ENCODE measurements at places on chromosomes 3 and 15. TPM values are rescaled to one million over a fixed set of nuclear protein-coding genes. Genes with fewer than 3 reads are reported as not detected.

ADGRG7 gene
- total RNA-seq = 2.1 TPM

IL17RB gene
- total RNA-seq = 11.8 TPM

SLC28A2 gene
- under 0.01 TPM for total RNA-seq

FETUB gene
- total RNA-seq = 10.8 TPM

TNIK gene
- 9.8 TPM for total RNA-seq

THAP10 gene
- 0.70 TPM for total RNA-seq

CHRFAM7A gene
- 0.37 TPM for total RNA-seq

DNA sequence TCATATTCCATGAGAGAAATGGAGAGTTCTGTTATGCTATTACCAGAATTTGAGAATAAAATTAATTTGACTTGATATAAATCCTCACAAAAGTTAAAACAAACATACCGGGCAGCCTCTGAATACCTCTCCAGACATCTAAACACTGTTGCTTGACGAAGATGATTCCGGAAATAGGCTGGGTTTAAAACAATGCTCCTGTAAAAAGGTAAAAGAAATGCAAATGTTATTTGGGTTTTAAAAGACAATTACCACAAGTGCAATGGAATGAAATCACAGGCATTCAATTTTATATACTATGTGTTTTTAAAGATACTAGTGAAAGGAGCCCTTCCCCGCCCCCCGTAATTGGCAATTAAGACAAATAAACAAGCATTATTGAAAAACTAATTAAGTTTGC lies 121.7 kb downstream of the SPATA16 start:
- no peak for DNase-seq

DNA sequence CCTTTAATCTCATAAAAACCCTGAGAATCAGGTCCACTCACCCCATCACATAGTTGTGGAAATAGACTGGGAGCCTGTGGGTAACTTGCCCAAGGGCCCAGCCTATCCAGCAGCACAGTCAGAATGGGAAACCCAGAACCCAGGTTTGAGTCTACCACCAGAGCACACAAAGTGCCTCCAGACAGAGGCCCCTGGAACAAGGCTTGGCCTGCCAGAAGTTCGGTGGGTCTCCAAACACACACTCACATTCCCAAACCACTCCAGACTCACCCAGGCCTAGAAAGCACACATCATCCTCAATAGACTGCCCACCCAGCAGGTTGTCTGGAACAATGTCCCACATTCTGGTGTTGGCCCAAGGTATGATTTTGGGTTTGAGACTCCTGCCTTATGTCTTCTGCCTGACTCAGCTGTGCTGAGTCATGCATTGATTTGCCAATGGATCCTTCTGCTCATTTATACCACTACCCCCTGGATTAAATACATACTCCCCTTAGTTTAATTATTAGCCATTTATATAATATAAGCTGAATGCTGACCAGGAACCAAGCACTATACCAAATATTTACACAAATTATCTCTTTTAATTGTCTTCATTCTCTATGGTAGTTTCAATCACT lies 4.5 kb downstream of the SLC12A8 start:
- DNase-seq = no peak

- DNase-seq = peak; percentile 81
These were observed at the start of gene EHHADH for GRCh38 chr3:185253645-185254410. TSS of gene EHHADH (minus strand) at chr3:185254049. CDS start at chr3:185254022, 27 bp downstream.

DNA sequence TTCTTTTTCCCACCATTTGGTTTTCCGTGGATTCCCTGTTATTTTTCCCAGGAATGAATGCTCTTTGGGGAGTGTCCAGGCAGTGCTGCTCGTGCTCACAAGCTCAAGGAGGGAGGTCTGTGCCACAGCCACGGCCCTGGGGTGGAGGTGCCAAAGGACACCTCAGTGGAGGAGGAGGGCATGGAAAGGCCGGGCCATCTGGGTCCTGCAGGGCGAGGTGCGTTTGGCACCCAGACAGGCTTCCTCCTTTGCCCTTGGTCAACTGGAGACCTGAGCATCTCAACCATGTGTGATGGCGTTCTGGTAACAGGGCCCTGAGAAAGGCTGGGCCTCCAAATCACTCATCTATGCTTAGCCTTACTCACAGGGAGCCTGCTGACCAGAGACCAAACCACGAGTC lies 25.4 kb downstream of the KY start:
- peak; percentile 19 for DNase-seq

GRCh38 chr3:98233468-98233867 lies 30.6 kb upstream of the OR5H6 start:
- DNase-seq = no peak

GRCh38 chr3:120706950-120707349 lies 24.9 kb upstream of the HGD start:
- no peak for DNase-seq

GRCh38 chr3:53186726-53187125 lies 25.7 kb downstream of the PRKCD start:
- no peak for DNase-seq

- DNase-seq = no peak
These were observed 32.0 kb downstream of the WWTR1 start for GRCh38 chr3:149625795-149626194.

DNA sequence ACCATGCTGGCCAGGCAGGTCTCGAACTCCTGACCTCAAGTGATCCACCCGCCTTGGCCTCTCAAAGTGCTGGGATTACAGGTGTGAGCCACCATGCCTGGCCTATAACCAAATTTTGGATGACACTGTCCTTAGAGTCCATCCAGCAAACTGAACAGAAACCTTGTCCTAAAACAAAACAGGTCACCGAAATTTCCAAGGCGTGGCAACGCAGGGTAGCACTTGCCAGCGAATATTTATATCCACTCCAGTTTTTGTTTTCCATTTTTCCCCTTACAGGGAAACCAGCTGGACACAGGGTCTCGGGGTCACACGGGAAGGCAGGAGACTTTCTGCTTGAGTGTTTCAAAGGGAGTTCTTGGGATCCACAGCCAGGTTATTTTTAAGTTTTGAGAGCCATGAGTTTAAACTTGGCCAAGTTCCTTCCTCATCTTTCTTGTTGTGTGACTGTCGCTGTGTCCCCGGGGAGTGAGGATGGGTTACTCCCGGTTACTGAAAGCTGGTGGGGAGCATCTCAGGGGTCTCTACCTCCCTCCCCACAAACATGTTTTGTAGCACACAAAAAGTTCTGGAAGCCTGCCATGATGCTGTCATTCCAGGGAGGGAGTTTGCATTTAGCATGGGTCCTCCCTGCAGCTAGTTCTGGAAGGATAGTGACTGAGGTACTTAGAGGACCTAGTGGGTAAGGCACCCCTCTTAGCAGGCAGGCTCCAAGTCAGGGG lies 12.6 kb downstream of the LIMD1 start:
- no peak for DNase-seq

DNA sequence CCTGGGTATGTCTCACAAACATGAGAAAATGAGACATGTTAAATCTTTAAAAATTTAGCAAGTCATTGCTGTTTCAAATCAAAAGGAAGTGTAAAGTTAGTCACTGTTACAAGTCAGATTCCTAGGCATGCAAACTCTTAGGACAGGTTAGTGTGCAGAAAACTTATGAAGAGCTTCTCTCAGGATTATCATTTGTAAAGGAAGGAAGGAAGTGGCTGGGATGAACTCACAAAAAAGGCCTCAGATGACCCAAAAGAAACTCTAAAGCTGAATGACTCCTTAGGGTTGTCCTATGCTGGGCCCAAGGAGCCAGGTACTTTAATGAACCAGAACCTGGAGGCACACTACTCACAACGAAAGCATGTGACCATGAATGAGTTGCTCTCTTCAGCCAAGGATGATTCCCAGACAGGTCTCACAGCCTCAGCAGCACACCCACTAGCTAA lies 25.0 kb downstream of the MSL2 start:
- DNase-seq = no peak

- no peak for DNase-seq
These were observed 223.2 kb upstream of the LMCD1 start for GRCh38 chr3:8278448-8278847.

- no peak for DNase-seq
These were observed 439.4 kb downstream of the RAP2B start for GRCh38 chr3:153601374-153601853.

- DNase-seq = no peak
These were observed 40.8 kb upstream of the LRTM1 start for GRCh38 chr3:54968546-54969172.

DNA sequence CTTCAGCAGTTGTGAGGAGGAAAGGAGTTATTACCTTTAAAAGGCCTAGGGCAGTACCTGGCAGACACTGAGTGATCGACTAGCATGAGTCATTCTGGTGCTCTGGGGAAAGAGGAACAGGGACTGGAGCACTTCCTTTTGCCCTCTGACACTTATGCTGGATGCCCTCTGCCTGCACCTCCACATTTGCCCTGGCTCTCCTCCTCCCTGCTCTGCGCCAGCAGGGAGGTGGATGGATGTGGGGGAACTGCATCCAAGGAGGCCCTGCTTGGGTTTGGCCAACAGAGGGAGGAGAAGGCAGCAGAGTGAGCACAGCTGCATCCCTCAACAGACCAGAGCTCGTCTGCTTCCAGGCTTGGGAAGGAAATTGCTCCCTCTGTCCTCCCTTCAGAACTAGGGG lies 75.0 kb downstream of the SEMA5B start:
- DNase-seq = no peak

DNA sequence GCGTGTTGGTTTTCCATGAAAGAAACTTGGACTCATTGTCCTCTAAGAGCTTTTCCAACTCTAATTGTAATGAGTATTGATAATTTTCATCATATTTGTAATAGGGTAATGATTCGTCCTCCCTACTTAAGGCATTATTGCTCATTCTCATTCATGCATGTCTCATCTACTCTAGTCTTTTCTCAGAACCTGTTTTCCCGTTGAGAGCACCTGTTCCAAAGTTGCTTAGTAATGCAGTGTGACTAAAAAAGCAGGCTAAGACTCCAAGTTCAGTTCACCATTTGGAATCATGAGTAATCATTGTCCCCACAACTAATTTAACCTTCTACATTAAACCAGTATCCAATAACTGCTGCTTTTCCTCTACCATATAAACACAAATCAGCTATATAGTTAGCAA lies 84.0 kb downstream of the FILIP1L start:
- DNase-seq = no peak

- no peak for DNase-seq
These were observed 21.9 kb downstream of the OXNAD1 start for GRCh38 chr3:16286751-16287543.

All from liver (tissue), 10 donors.